ENCODE measurements at places on chromosomes 13 and 19.

- DNase-seq = no peak
Observed at GRCh38 chr13:18946738-18947137, 234.9 kb downstream of the TUBA3C start.

DNA sequence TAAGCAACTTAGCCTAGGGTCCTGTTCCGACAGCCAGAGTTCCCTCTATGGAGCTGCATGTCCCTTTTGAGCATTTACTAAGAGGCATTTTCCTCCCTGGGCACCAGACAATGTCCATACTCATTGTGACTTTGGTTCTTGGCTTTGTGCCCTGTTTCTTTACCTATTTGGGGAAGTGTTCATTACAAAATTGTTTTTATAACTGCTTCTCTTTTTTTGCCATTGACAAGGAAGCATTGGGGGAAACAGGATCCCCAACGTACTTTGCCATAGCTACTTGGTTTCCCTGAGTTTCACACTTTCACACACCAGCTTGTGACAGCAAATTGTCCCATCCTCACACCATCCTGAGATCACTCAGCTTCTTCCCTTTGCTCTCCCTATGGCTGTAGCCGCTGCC, 81.1 kb upstream of the SIAH3 start:
- DNase-seq = no peak

DNA sequence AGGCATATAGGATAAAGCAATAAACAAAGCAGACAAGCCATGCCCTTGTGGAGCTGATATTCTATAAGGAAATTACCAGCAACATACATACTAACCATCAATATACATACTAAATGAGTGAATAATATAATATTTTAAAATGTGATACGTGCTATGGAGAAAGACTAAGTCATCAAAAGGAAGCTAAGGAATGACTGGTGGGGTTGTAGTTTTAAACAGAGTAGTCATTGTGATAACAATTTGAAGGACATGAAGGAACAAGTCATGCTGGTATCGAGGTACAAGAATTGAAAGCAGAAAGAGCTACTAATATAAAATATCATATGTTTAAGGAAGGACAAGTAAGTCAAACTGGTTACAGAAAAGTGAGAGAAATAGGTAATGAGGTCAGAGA, 894.9 kb upstream of the PCDH9 start:
- DNase-seq = no peak

DNA sequence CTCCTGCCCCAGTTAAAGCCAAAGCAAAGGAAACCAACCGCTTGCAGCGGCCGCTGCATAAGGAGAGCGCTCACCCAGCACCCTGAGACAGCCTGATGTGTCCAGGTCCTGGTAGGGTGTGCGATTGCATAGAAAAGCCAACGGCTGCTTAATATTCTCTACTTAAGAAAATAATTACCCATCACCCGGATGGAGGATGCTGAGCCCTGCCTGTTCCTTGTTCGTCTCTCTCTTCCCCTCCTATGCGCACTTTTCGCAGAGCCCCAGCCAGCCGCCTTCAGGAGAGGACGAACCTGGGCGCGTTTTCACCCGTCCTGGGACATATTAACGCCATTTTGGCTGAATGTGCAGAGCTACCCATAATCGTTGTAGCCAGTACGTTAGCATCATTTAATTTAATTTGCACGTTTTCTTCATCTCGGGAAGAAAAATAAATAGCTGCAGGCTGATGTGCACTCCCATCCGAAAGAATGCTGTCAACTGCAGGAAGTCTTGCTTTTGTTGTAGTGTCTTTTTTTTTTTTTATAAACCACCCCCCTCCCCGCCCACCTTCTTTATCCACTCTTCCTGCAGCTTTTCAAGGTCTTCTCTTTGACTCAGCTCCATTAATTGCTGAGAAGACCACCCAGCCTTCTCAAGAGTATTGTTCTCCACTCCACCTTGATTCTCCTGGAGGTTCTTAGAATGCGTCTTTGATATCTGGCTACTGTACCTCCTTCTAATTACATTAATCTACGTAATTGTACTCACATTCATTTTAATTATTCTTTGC, 214.5 kb downstream of the TEX29 start:
- DNase-seq = no peak

- no peak for DNase-seq
Observed at GRCh38 chr19:44794610-44795009, 14.3 kb upstream of the BCAM start.

- no peak for DNase-seq
Observed at GRCh38 chr19:42090672-42091071, 14.7 kb downstream of the ZNF574 start.

DNA sequence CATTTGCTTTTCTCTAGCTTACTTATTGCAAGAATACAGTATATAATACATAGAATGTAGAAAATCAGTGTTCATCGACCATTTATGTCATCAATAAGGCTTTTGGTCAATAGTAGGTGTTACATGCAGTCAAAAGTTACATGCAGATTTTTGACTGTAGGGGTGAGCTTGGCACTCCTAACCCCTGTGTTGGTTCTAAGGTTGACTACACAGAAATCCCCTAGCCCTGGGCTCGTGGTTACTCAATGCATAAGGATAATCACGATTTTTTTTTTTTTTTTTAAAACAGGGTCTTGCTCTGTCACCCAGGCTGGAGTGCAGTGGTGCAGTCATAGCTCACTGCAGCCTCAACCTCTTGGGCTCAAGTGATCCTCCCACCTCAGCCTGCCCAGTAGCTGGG, 4.0 kb upstream of the NWD1 start:
- DNase-seq = no peak

GRCh38 chr19:18208098-18208951, 4.5 kb upstream of the RAB3A start:
- DNase-seq = peak; percentile 65

- no peak for DNase-seq
Observed at GRCh38 chr13:59861676-59862075, 302.1 kb downstream of the DIAPH3 start.

DNA sequence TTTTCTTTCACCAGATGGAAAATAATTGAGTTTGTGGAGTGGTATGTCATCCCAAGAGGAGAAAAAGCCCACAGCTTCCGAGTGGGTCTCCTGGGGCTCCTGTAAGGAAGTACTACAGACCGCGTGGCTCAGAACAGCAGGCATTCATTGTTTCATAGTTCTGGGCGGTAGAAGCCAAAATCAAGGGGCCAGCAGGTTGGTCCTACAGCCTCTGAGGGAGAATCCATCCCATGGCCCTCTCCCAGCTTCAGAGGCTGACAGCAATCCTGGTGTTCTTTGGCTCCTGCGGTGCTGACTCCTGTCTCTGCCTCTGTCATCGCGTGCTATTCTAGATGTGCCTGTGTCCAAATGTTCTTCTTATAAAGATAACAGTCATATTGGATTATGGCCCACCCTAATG, 362.6 kb downstream of the FGF14 start:
- no peak for DNase-seq

GRCh38 chr19:48513289-48514122, 1.9 kb upstream of the LMTK3 start:
- no peak for DNase-seq

DNA sequence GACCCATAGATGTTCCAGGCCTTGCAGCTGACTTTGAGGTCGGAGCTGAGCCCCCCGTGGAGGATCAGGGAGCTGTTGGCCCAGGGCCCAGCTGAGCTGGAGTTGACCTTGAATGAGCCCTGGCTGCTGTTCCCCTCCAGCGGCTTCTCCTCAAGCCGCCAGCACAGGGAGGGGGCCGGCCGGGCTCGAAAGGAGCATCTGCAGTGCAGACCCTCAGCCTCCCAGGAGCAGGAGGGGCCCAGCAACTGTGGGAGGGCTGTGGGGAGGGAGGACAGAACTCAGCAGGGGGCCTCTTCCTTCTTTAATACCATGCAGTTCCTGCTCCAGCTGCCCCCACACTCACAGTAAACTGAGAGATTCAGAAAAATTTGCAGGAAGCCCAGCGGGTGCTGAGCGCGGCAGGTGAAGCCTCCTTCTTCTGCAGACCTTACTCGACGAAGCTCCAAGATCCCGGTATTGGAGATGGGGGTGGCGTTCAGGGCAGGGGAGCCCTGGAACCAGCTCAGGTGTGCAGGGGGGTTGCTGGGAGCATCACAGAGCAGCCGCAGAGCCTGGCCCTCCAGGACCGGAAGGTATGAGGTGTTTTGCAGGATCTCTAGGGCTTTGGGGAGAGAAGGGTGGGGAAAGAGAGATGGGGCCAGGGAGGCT, 2.6 kb downstream of the SIGLEC5 start:
- no peak for DNase-seq

GRCh38 chr13:21338156-21338555, 120.9 kb downstream of the ZDHHC20 start:
- no peak for DNase-seq

DNA sequence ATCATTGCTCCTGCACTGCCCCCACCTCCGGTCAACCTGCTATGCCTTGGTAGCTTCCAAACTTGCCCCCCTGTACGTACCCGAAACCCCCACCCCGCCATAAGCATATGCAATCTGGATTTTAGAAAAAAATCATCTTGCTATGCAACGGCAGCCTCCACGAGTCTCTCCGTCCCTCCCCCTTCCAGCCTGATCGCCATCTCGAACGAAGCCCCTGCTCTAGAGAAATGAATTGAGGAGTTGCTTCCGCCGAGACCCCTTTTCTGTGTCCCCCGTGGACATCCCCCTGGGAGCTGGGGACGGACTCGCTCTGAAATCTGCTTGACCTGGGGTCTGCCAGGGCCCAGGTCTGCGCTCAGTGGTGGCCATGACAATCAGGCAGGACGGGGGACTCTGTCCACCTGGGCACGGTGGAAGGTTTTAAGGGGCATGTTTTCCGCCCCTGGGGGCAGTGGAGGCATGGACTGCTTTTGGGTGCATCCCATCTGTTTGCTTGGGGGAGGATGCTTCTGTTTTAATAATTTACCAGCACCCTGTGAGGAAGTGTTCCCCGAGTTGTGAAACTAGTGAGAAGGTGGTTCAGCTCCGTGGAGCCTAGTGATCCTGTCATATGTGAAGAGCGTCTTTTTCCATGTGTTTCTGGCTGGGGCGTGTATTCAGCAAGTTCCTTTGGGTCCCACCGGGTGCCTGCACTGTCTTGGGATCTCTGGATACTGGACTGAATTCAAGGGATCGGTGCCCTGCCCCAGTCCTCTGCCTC, 1.0 kb downstream of the KDM4B start:
- no peak for DNase-seq

DNA sequence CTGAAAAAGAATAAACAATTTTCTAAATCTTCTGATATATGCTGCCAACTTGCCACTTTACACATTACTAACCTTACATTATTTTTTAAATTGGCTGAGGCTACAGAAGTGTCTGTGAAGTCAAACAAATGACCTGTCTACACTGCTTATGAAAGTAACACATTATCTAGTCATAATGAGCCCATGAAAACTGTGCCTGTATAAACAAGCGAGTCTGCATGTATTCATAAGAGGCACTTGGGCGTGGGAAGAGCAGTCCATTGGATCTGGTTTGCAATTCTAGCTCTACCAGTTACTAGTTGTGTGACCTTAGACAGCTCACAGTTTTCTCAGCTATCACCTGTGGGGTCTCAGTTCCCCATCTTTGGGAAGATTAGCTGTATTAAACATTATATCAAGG, 3.1 kb downstream of the VPS36 start:
- no peak for DNase-seq

- no peak for DNase-seq
Observed at GRCh38 chr19:9018163-9018875, 8.1 kb upstream of the MUC16 start.

- no peak for DNase-seq
Observed at GRCh38 chr13:72745260-72745659, 17.5 kb downstream of the BORA start.

DNA sequence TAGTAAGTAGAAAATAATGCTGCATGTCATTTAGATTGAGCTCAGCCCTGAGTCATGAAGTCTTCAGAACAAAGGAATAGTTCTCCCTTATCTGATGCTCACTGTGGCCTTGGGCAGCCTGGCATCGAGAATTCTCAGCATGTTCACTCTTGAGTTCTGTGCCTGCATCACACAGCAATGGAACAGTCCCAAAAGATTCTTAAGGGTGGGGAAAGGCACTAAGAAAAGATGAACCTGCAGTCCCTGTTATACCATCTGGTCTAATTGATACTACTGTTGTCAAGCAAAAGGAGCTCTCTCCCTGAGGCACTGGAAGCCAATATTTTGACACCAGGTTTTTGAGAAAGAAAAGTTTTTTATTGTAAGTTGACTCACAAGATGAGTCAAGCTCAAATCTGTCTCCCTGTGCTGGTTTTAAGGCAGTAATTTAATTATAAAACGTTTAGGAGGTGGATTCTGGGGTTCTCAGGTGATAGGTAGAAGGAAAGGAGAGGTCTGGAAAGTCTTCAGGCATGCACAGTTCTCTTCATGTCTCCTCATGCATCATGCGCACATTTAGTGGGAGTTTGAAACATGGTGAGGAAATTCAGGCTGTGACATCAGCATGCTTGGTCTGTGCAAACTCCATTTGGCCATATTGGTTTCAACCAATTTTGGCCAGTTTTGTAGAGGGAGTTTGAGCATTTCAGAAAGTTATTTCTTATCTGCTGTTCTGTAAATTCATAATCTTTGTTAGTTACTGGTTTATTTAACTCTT, 38.1 kb upstream of the ZNF766 start:
- DNase-seq = no peak

DNA sequence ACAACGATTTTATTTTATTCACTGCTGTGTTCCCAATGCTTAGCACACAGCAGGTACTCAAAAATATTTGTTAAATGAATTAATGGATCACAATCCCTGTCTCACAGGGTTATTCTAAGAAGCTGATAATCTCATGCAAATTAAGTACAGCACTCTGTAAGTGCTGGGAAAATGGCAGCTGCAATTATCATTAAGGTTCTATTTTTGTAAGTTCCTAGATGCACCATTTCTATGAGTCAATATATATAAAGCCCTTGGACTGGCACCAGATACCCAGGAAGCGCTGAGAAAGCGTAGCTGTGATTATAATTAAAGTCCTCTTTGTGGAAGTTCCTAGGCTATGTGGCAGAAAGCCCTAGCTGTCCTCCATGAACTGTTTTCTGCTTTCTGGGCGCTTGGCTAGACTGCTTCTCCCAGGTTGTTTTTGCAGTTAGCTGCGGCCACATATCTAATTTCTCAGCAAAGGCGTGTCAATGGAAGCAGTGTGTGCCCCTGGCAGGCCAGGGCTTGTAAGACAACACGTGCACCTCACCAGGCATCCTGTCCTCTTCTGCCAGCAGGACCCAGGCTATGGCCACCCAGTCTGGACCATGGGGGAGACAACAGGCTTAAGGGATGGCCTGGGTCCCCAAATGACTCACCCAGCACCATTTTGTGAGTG, 5.2 kb upstream of the SRRM5 start:
- no peak for DNase-seq

GRCh38 chr13:49895826-49896225, 40.3 kb downstream of the SPRYD7 start:
- no peak for DNase-seq

GRCh38 chr13:102870677-102871415, 25.0 kb downstream of the ERCC5 start:
- no peak for DNase-seq

DNA sequence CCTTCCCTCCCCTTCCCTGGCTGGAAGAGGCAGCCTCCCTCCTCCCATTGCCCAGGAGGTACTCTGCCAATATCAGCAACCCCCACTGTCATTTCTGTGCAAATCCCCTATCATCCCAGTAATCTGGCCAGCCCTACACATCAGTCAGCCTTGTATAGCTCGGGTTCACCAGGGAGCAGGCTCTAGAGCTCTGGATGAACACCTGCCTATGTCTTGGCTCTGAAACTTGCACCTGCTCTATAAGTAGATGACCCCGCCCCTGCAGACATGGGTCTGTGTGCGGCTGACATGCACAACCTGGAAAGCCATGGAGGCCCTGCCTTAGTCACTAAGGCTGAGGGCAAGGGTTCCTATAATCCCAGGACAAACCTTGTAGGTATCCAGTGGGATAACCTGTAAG, 1042.9 kb downstream of the UQCRFS1 start:
- no peak for DNase-seq

Measured in AG04450 (cell line).